ENCODE measurements at places on chromosomes 1 and 21.

DNA sequence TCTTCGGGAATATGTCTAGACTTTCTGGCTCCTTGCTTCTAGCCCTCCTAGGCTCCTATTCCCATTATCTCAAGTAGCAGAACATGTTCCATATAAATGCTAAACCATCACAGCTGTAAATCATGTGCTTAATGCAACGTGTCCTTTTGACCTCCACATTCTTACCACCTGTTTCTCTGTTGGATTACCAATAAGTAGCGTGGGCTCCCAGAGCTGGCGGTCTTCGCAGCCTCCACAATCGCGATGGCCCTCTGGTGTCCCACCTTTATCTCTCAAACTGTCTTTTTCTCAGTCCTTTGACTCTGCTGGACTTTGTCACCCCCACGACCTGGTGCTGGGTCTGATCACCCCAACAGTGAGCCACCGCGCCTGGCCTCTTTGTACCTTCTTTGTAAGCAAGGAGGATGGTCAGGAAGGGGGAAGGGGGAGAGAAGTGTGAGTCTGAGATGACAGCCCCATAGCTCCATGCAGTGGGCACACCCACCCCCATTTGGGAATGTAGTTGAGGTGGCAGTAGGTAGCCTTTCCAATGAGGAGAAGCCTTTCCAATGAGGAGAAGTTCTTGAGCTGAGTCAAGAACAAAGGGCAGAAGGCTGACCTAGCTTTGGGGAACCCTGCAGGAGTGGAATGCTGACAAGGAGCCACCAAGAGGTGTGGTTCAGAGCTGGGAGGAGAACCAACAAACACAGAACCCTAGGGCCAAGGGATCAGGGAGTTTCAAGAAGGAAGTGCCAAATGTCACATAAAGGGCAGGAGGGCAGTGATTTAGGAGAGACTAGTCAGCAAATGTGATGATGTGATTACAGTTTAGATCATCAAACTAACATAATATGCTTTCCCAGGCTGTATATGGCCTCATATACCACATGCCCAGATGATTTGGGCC lies 14.2 kb downstream of the TRAF5 start:
- no peak for DNase-seq

DNA sequence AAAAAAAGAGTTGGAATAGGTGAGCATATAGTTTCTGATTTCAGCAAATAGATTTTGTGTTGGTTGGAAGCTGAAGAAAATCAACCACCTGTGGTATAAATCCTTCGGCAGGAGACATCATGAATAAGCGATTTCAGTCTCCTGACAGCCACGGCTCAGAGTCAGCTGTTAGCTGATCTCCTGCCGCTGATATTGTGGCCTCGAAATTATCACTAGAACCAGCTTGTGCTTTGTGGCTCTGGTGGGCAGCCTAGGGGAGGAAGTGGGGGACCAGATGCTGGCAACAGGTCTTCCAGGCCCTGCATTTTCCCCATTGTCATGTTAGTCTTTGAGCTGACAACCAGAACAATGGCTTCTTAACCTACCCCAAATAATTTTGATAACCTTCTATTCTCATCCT lies 842 bp upstream of the GCSAML start:
- no peak for DNase-seq

DNA sequence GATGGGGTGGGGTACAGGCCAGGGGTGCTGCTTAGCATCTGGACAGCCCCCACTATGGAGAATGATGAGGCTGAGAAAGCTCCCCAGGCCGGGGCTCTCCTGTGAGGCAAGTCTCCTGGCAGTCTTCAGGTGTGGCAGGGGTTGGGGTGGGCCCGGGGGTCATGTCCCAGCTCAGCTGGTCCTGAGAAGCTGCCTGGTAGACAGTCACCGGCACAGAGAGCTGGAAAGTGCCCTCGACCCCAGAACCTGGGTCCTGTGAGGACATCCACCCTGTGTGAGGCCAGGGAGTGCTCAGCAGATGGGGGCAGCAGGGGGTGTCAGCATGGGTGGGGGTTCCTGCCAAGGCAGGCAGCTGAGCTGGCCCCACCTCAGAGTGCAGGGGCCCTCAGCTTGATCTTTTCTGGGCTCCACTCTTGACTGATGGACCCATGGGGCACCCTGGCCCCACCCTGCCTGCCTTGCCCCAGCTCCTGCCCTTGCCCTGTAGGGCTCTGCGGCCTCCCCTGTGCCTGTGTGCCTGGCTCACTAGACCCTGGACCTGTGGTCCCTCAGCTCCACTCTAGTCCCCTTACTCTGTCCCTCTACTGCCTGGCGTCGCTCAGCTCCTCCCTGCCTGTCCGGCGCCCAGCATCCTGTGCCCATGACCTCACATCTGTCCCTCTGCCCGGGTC lies 5.8 kb downstream of the IBA57 start:
- DNase-seq = no peak

- no peak for DNase-seq
These were observed 189.0 kb upstream of the NFIA start for GRCh38 chr1:60893136-60893930.

- no peak for DNase-seq
These were observed 6.2 kb downstream of the KRTAP10-12 start for GRCh38 chr21:44702973-44703730.

DNA sequence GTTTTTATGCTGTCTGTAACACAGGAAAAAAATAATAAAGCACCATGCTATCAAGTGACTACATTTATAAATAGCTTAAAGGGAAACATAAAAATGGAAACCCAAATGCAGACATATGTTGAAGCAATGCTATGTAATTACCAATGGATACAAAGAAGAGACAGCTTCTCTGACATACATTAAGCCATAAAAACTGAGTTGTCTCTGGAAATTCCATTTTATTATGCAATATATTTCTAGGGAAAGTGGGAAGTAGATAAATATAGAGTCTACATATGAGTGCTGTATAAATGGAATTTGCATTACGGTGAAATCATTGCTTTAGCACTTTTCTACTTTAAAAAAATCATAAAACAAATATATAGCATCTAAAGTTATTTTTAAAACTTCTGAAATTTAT lies 135.2 kb upstream of the COL11A1 start:
- DNase-seq = no peak

Measured in CD4-positive, alpha-beta T cell (primary cell).